Brain (organoid and tissue), 16 donors: ENCODE measurements at places on chromosomes 4 and X. TPM values are rescaled to one million over a fixed set of nuclear protein-coding genes. Genes with fewer than 3 reads are reported as not detected.

Gene CXorf65
- polyA plus RNA-seq: not detected

Gene CLGN
- polyA plus RNA-seq: 6.4 TPM

Gene DDX53
- not detected for polyA plus RNA-seq

Gene PCDH7
- 1.7 TPM for polyA plus RNA-seq

Gene ANAPC10
- polyA plus RNA-seq: 6.9 TPM

Gene NR3C2
- 2.8 TPM for polyA plus RNA-seq

Gene CRMP1
- polyA plus RNA-seq: 599 TPM

Gene AIFM1
- polyA plus RNA-seq: 30.0 TPM

Gene ADH6
- polyA plus RNA-seq: not detected

Gene RBMXL3
- polyA plus RNA-seq: not detected

Gene COL25A1
- polyA plus RNA-seq: not detected

Gene FRMD7
- polyA plus RNA-seq: not detected

Gene CITED1
- 7.4 TPM for polyA plus RNA-seq

Gene RTL9
- 0.44 TPM for polyA plus RNA-seq

Gene MBNL3
- polyA plus RNA-seq: 17.2 TPM

Gene GPR143
- 5.8 TPM for polyA plus RNA-seq

Gene SOD3
- polyA plus RNA-seq: 10.9 TPM

Gene JADE3
- 14.1 TPM for polyA plus RNA-seq

Gene CDX4
- not detected for polyA plus RNA-seq

Gene FAM9B
- polyA plus RNA-seq: not detected

Gene POU4F2
- polyA plus RNA-seq: not detected

Gene VSIG1
- polyA plus RNA-seq: not detected

Gene TRIM61
- polyA plus RNA-seq: not detected

Gene FDCSP
- not detected for polyA plus RNA-seq

Gene IL2
- not detected for polyA plus RNA-seq

Gene NSG1
- 267 TPM for polyA plus RNA-seq

Gene AR
- 0.51 TPM for polyA plus RNA-seq

Gene RHOXF2
- polyA plus RNA-seq: not detected
